GM12878 (cell line): ENCODE measurements at places on chromosomes 16 and 17. TPM values are rescaled to one million over a fixed set of nuclear protein-coding genes. Genes with fewer than 3 reads are reported as not detected.

Gene CORO1A
- 1,368 and 1,405 TPM in 2 replicates for total RNA-seq

Gene CORO6
- 3.2 and 3.7 TPM in 2 replicates for total RNA-seq

Gene GLP2R
- not detected in 2 replicates for total RNA-seq

Gene LPCAT2
- total RNA-seq = not detected in 2 replicates

Gene ENPP7
- total RNA-seq = 0.21 and 0.41 TPM in 2 replicates

Gene PLXDC1
- not detected in 2 replicates for total RNA-seq

Gene DHRS7C
- total RNA-seq = not detected in 2 replicates

Gene ZNF205
- 1.2 and 1.5 TPM in 2 replicates for total RNA-seq

Gene CCDC200
- not detected in 2 replicates for total RNA-seq

Gene FNDC8
- 0.15 TPM in 1 of 2 replicates, not detected in the other for total RNA-seq

Gene ARHGAP44
- 0.61 and 1.1 TPM in 2 replicates for total RNA-seq

Gene PHOSPHO1
- total RNA-seq = 0.21 and 0.26 TPM in 2 replicates

Gene OR1F1
- not detected in 2 replicates for total RNA-seq

Gene ST6GALNAC2
- 0.13 and 0.41 TPM in 2 replicates for total RNA-seq

Gene SLC38A8
- not detected in 2 replicates for total RNA-seq
